ENCODE measurements at places on chromosomes 4 and X.

DNA sequence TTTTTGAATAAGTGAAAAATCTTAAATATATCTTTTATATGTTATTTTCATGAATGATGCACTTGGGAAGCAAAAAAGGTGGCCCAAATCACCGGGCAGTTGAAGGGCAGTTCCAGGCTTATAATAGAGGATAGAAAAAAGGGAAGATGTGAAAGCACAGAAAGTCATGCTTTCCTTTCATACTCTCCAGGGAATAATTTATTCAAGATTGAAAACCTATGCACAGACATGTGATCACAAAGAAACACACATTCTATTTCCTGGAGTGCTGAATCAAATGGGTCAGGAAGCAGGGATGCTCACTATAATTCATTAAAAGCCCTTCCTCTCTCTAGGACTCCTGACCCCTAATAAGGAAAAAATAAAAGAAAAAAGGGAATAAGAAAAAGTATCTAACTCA is 66.1 kb upstream of the USP38 start:
- DNase-seq, result no peak

GRCh38 chr4:32207456-32207855 is 1487.3 kb downstream of the PCDH7 start:
- no peak for DNase-seq

DNA sequence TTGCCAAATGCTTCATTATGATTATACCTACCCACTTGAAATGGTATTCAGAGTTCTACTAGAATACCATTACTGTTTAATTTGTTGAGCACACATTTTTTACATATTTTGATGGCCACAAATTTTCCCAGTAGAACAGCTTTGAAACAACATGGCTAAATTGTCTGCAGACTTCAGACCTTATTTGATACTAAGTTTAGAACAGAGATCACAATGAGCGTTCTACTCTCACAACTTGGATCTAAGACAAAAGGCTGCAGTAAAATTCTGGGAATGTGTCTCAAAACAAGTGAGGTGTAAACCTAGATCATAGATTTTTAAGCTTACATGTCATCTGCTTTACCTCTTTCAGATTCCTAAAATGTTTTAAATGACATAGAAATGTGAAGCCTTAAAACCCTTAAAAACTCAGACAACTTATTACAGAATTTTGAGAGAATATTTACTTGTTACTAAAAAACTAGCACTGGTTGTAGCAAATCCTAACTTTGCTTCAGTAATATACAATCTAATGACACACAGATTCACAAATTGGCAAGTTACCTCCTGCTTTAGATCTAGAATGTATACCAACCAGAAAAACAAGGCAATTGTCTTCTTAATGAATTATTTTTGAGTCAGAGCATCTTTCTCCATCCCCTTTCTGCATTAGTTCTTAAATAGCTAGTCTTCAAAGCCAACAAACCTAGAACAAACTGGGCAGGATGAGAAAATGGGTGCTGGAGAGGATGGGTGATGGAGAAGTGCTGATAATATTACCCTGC is 243.3 kb downstream of the SLC7A11 start:
- no peak for DNase-seq

DNA sequence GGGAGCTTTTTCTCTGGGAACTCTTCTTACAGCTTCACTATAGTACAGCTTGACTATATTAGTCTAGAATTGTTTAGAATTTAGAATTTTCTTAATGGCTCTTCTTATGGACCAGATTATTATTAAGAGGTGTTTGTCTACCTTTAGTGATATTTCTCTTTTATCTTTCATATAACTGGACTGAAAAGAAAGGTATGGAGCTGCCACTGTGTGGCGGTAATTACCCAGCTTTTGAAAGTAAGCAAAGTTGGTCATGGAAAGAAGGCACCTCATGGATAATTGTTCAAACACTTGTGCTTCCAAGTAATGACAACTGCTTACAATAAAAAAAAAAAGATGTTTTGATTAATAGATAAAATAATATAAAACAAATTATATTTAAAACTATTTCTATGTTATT is 1112.5 kb downstream of the TECRL start:
- no peak for DNase-seq

DNA sequence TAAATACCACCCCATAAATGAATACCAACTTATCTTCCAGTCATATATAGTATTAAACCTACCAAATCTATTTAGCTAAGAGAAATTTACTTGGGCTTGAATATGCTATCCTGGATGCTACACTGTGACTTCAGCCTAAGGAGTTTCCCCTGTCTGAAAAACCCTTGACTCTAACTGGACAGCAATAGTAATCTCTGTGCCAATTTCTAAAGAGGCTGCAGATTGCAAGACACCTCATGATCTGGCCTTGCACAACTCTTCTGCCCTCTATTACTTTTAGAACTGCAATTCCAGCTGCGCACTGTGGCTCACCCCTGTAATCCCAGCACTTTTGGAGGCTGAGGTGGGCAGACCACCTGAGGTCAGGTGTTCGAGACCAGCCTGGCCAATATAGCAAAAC is 371.5 kb downstream of the KCNIP4 start:
- no peak for DNase-seq

Data from pons (tissue), 1 donor.